ENCODE measurements at places on chromosomes 7 and 10.

GRCh38 chr10:44760513-44760912 is 150.6 kb upstream of the TMEM72 start:
- no peak for DNase-seq

- no peak for DNase-seq
Observed at GRCh38 chr7:90726120-90726519, 130.0 kb downstream of the CDK14 start.

GRCh38 chr7:136687693-136688322 is 180.6 kb upstream of the CHRM2 start:
- no peak for DNase-seq

GRCh38 chr7:127648986-127649385 is 3.0 kb upstream of the SND1 start:
- DNase-seq = no peak

GRCh38 chr7:1368682-1369571 is 90.3 kb downstream of the MICALL2 start:
- DNase-seq = no peak

- no peak for DNase-seq
Observed at GRCh38 chr7:70435634-70436033, 696.3 kb upstream of the GALNT17 start.

DNA sequence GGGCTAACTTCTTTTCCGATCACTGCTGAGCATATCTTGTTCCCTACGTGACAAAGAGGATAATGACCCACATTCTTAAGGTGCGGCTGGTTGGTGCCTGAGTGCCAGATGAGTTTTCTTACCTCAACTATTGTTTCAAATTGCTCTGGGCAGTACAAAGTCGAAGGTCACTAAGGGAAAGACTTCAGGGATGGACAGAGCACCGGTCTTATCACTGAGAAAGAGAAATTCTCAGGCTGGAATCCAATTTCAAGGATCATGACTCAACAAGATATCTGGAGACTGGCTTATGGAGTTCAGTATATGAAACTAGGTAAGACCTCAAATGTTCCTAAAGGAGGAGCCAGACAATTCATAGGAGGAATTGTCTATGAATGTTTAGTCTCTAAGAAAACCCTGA is 780.3 kb downstream of the SUGCT start:
- DNase-seq = no peak

- no peak for DNase-seq
Observed at GRCh38 chr7:18538554-18539250, 43.2 kb downstream of the HDAC9 start.

DNA sequence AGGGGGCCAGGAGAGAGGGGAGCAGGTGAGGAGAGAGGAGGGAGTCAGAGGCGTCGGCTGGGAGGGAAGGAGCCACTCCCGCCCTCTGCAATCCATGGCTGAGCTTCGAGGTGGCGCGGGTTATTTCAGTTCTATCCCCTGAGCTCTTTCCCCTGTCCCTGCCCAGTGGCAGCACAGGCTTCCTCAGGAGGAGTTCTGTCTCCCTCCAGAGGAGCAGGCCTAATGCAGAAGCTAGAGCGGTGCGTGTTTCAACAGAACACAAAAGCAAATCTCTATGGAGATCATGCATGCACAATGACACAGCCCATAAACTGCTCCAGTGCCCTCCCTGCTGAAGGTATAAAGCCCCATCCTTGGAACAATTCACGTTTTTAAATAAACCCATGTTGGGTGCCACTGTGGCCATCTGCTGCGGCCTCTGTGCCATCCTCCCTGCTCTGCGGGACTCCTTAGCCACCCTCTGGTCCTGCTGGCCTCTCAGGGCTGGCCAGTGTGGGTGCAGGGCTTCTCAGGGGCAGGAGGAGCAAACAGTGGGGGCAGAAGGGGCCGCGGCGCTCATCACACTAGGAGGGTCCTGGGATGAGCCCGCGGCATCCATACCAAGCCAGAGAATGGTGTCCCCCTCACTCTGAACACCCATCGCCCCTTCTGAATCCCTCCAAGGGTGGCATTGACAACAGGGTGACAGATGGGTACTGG is 192.6 kb upstream of the LYZL2 start:
- no peak for DNase-seq

- no peak for DNase-seq
Observed at GRCh38 chr7:291373-292092, 1.6 kb downstream of the FOXL3 start.

- no peak for DNase-seq
Observed at GRCh38 chr7:108848486-108848885, 278.8 kb downstream of the DNAJB9 start.

- DNase-seq = no peak
Observed at GRCh38 chr7:81687062-81687461, 82.8 kb downstream of the HGF start.

GRCh38 chr10:86657011-86657395 is 2.7 kb downstream of the OPN4 start:
- no peak for DNase-seq

- DNase-seq = no peak
Observed at GRCh38 chr10:104066945-104067344, 18.7 kb downstream of the COL17A1 start.

- DNase-seq = no peak
Observed at GRCh38 chr10:77563638-77564270, 73.9 kb downstream of the KCNMA1 start.

DNA sequence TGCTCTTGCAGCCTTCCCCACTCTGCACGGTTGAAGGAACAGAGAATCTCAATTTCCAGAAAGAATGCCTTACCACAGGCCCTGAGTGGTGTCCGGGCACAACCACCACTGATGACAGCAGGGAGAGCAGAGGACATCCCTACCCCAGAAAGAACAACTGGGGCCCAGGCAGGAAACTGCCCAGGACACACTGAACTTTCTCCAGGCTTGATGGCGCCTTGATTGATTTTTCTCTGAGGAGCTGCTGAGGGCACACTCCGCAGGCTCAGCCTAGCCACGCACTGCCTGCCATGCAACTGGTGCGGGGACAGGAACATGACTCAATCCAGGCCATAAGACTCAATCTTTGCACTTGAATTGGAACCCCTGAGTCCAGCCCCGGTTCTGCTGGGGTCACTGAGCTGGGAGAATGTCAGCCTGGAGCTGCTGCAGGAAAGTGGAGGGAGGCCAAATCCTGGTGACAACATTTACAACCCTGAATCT is 5.9 kb downstream of the AKR1B1 start:
- no peak for DNase-seq

GRCh38 chr10:43728425-43728824 is 79.7 kb upstream of the ZNF32 start:
- DNase-seq = no peak

DNA sequence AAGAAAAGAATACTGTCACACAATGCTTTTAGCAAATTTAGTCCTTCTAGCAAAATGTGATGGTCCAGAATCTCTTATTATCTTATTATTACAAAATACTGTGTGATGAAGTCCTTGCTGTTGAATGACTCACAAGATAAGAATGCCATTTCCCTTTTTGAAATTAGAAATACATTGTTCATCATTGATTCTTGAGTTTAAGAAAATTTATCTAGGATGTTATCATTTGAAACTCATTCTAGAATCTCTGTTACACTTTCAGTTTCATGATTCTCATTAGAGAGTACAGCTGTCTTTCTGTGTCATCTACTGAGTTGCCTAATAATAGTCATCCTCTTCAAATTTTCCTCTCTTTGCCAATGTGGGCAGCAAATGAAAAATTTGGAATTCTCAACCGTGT is 9.6 kb downstream of the ZKSCAN5 start:
- DNase-seq = no peak

DNA sequence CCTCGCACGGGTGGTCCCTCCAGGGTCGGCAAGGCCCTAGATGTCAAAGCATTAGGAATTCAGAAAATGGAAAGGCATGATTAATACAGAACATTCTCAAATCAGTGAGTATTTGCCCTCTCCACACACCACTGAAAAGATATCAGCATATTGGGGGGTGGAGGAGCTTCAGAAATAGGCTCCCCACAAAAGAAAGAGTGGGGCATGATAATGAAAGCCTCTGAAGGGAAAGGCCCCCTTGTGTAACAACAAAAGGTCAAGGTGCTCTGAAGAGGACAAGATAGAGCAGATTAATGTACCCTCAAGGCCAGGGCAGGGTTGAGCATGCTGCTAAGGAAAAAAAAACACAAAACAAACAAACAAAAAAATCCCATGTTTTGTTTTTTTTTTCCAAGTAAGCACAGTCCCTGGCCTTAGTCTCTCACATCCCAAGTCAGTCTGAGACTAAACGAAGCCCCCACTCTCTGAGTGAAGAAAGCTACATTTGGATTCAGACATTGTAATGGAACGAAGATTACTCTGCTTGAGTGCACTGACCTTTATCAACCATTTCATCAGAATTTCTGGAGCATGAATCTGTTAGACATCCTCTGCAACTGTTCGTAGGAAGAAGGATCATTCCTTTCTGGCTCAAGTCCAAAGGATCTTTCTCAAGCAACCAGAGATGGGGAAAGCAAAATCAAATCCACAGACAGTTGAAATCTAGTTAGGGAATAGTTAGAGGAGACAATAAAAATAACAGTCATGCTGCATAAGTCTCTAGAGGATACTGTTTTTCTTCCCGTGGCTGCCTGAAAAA is 27.4 kb upstream of the DGKI start:
- DNase-seq = no peak

- no peak for DNase-seq
Observed at GRCh38 chr7:131827421-131827820, 271.0 kb upstream of the PODXL start.

- DNase-seq = no peak
Observed at GRCh38 chr7:26543951-26544350, 252.3 kb downstream of the SNX10 start.

GRCh38 chr10:42367532-42368230 is 270.7 kb downstream of the ZNF33B start:
- no peak for DNase-seq

- no peak for DNase-seq
Observed at GRCh38 chr7:28626624-28627262, 214.4 kb downstream of the CREB5 start.

DNA sequence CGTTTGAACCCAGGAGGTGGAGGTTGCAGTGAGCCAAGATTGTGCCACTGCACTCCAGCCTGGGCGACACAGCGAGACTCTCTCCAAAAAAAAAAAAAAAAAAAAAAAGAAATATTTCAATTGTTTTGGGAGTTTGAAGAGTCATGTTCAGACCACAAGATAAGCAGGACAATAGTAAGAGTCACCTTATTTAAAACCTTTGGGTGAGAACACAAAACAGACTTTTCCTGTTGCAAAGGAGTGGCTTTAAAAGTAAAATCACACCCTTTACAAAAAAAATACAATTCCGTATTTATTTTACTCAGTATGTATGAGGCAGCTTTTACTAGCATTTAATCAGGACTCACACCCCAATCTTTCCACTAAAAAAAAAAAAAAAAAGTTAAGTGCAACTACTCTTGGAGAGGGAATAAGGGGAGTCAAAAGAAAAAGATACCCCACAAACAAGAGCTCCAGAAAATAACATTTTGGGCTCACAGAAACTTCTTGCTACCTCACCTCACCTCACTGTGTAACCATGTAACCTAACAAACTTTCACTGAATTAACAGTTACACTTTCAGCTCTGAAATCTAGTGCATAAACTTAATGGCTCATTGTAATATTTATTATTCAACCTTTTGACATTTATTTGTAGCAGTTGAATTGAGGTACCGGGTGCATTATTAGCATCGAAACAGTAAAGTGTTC is 11.2 kb downstream of the SKIDA1 start:
- no peak for DNase-seq

DNA sequence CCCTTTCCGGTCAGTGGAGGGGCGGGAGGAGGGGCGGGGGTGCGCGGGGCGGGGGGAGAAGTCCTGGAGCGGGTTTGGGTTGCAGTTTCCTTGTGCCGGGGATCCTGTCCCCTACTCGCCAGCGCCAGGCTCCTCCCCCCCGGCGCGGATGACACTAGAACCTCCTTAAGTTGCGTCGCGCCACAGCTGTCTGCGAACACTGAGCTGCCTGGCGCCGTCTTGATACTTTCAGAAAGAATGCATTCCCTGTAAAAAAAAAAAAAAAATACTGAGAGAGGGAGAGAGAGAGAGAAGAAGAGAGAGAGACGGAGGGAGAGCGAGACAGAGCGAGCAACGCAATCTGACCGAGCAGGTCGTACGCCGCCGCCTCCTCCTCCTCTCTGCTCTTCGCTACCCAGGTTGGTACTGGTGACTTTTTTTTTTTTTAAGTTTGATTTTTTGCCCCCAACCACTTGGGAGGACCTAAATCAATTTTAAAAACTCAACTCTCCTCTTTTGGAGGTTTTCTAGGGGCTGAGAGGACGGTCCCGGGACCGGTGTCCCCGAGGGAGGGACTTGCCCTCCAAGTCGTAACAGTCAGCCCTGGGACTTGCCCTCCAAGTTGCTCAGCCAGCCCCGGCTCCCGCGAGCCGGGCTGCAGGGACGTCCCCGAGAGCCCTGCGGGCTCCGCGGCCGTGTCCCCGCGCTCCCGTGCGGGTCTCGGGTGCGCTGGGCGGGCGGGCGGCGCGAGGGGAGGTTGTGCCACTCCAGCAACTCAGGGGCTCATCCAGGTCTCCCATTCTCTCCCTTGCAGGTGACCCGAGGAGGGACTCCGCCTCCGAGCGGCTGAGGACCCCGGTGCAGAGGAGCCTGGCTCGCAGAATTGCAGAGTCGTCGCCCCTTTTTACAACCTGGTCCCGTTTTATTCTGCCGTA is at the start of gene GATA3:
Gene GATA3, plus strand, starts transcription at position 195 of the 914 bp plus-strand sequence. CDS start 968 bp downstream, outside the sequence.
- DNase-seq = no peak

GRCh38 chr7:20454202-20454601 is 123.5 kb downstream of the ITGB8 start:
- no peak for DNase-seq
